LNCaP clone FGC (cell line): ENCODE measurements at places on chromosomes 4 and X.

GRCh38 chr4:166279261-166279660 lies 406.2 kb downstream of the TLL1 start:
- DNase-seq = no peak

GRCh38 chrX:22122510-22122909 lies 90.4 kb downstream of the PHEX start:
- no peak for DNase-seq

- no peak for DNase-seq
Observed at GRCh38 chr4:3657902-3658529, 108.2 kb upstream of the ADRA2C start.

DNA sequence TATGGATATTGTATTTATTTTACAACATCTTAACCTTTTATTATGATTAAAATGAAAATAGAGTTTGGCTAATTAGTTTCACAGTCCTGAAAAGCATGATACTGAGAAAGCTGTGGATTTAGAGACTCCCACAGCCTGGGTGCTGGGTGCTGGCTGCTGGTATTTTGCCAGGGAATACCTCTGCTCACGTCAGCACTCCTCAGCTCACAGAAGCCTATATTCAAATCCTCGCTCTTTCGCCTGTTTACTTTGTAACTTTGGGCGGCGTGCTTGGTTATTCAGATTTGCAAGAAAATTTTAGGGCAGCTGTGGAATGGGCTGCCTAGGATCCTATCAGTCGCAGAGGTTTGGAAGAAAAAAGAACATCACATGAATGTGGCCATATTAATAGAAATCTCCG lies 261.8 kb downstream of the DCTD start:
- no peak for DNase-seq

DNA sequence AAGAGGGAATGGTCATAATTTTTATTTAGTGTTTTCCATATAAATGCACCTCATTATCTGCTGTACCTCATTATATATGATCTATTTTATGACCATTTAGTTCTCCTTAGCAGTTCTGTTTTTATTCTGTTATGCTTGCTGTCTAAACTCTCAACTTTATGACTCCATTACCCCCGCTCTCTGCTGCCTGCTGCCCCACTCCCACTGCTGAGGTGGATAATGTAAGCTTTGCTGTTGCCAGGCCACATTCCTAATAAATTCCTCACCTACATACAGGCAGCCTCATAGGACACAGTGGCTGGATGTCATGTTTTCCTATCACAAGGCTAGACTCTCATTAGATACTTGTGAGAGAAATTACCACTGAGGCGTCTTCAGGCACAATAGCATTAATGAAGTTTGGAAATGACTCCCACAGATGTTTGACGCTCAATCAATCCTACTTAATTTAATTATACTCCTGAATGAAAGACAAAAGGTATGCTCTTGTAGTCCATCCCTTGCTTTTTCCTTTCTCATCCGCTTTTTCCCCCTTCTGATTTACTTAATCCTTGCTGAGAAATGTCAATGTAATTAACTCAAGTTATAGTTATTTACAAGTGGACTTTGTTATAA lies 497.5 kb upstream of the IGFBP7 start:
- no peak for DNase-seq

DNA sequence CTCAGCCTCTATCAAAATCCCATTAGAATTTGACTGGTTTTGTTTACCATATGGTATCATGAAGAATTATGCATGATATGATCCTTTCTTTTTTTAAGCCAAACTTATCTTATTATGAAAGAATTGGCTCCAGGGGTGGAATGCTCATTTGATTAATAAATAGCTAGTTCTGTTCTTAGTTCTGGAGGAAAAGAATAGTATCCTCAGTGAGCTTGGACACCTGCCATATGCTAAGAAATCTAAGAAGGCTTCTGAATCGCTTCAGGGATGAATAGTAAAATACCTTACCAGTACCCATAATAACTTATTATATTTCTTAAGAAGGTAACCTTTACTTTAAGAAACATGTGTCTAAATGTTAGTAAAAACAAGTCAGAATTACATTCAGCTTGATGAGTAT lies 803.6 kb downstream of the ADGRL3 start:
- DNase-seq = no peak
